Effector memory CD4-positive, alpha-beta T cell (primary cell): ENCODE measurements at places on chromosomes 3 and 15.
A peak's percentile ranks its signal among the peaks of the same experiment; 100 is the strongest.

DNA sequence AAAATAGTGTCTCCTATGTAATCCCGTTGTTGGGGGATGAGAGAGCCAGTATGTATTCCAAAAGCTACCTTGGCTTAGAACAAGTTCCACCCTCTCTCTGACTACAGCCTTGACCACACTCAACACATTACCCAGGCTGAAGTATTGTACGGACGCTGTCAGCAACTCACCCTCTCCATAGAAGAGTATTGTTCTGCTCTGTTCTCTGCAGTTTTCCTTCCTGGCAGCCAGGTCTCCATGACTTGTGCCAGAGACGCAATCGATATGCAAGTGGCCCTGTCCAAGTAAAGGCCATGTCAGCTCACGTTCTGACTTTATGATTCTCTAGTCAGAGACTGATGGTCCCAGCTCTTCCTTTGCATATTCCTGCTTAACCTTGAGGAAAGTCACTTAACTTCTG is 164.1 kb upstream of the SLCO3A1 start:
- no peak for DNase-seq

DNA sequence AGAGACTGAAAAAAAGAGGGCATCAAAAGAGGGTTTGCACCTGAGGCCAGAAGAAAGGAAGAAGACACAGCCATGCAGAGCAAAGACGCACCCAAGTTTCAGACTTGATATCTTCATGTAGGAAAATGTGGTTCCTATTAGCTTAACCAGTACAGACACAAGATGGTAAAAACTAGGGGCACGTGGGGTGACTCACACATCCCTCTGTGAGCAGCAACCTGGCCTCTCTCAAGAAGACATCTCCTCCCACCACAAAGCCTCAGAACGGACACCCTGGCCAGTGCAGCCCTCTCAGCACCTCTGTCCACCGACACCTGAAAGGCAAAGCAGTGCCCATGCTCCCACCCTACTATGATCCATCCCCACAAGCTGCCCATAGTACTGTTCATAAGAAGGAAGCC is 33.3 kb downstream of the GLB1 start:
- DNase-seq: peak; percentile 42

DNA sequence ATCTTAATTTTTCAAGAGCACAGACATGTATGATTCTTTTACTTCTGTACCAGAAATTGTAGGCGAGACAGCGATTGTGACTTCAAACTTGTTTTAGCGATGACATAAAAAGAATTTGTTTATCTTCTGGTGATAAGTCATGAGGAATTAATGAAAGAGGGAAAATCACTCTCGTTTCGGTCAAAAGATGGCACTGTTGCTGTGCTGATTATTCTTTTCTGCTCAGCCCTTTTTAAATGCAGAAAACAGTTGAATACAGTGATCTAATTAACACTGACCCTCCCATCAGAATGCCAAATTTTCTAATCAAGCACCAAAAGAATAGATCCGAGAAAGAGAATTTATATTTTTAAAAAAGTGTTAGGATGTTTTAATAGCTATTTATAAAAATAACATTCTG is 52.6 kb downstream of the NSUN3 start:
- DNase-seq: no peak

GRCh38 chr3:126081618-126082361 is 2.1 kb downstream of the SLC41A3 start:
- DNase-seq: no peak

- no peak for DNase-seq
These were observed 31.3 kb downstream of the ALCAM start for GRCh38 chr3:105397974-105398373.

DNA sequence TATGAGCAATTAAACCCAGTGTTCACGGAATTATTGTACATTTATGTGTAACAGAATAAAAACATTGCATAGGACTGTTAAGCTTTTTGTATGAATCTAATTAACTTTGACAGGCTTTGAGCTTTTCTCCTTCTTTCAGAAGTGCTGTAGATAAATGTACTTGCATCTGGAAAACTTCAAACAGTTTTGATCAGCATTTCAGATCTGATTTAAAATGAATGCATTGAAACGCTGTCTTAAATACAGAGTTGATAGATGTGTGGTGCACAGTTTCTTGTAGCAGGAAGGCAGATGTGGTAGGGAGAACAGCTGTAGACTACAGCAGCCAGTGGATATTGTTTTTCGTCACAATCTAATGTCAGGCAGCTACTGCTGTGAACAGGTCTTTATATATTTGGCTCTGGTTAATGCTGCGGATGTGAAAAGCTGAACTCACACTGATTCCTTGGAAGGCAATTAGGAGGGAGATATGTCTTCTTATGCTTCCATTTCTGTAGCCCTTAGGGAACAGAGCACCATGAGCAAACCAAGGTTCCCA is 193.8 kb upstream of the GOLIM4 start:
- DNase-seq: no peak

DNA sequence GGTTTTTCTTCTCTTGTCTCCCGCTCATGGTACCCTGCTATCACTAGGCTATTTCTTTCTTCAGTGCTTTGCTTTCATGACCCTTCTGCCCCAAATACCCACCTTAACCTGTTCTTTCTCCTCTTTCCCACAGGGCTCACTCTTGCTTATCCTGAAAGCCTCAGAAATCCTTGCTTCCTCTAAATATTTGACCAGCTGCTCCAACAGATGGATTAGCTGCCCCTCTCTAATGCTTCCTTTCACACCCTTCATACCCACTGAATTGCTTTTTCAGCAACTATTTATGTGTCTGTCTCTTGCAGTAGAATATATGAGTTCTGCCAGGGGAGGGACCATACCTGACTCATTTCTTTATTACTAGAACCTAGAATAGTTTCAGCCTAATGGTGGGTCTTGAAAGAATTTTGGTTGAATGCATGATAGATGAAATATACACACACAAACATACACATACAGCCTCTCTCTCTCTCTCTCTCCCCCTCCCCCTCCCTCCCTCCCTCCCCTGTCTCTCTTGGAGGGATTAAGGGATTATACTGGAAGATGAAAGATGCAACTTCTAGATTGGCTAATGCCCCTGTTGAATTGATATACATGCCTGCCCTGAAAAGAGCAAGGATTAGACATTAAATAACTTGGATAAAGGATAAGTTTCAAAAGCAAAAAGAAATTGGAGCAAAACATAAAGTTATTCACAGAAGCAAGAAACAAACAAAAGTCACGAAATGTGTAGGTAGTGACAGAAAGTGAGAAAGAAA is 95.0 kb upstream of the GADL1 start:
- no peak for DNase-seq

GRCh38 chr3:66396161-66396760 is 104.6 kb downstream of the LRIG1 start:
- DNase-seq: no peak

- DNase-seq: no peak
These were observed 8.3 kb downstream of the IFT122 start for GRCh38 chr3:129448186-129448895.

GRCh38 chr3:47536221-47536891 is 22.8 kb upstream of the ELP6 start:
- no peak for DNase-seq

- DNase-seq: no peak
These were observed 2.9 kb downstream of the TGM4 start for GRCh38 chr3:44877333-44877732.

GRCh38 chr3:85476891-85477495 is 518.2 kb downstream of the CADM2 start:
- DNase-seq: no peak

GRCh38 chr3:184538666-184539431 is 22.7 kb upstream of the EPHB3 start:
- no peak for DNase-seq

DNA sequence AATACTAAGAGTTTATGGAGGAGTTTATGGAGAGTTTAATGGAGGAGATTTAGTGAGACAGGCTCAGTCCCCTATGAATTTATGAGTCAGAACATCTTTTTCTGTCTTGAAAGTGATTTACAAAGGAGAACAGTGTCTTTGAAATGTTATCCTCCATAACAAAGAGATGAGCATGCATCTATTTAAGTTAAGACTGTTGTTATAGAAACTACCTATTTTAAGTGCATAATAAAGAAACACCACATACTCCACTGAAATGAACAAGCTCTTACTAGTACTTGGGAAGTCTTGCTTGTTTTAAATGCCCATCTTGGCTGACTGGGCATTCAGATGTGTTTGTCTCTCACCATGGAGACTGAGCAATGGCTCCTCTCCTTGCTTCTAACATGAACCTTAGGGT is 118.7 kb upstream of the ACP3 start:
- no peak for DNase-seq

GRCh38 chr3:115615001-115615814 is 8.1 kb upstream of the GAP43 start:
- DNase-seq: no peak
